ENCODE measurements at places on chromosomes 16 and 17.
A peak's percentile ranks its signal among the peaks of the same experiment; 100 is the strongest.

DNA sequence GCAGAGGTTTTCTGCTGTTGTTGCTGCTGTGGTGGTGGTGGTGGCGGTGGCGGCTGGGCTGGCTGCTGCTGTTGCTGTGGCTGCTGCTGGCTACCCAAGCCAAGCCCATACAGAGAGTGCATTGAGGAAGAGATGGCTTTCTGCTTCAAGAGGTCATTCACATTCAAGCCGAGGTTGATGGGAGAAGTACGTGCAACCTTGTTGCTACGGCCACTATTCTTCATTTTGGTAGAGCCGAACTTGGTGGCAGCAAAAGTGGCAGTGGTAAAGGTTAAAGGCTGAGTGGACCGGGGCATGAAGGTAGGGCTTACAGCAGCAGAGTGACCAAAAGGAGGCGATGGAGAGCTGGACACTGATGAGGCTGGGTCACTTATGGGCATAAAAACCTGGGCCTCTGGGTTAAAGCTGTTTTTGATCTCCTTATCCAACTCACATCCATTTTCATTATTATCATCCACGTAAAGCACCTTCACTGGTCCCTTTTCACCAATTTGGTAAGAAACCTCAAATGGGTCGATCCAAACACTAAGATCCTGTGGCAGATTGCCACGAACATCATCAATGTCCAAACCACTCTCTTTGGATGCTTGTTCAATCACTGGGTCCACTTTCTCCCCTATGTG, 2.8 kb downstream of the TOB1 start:
- peak; percentile 41 for DNase-seq

GRCh38 chr16:69105501-69106361, at the start of gene HAS3:
Gene HAS3, plus strand, starts transcription at chr16:69105653. Its CDS starts 3,743 bp downstream, at chr16:69109396.
- DNase-seq = peak; percentile 40

- DNase-seq = peak; percentile 8
These were observed 74.8 kb upstream of the MARCHF10 start for GRCh38 chr17:62882878-62883277.

DNA sequence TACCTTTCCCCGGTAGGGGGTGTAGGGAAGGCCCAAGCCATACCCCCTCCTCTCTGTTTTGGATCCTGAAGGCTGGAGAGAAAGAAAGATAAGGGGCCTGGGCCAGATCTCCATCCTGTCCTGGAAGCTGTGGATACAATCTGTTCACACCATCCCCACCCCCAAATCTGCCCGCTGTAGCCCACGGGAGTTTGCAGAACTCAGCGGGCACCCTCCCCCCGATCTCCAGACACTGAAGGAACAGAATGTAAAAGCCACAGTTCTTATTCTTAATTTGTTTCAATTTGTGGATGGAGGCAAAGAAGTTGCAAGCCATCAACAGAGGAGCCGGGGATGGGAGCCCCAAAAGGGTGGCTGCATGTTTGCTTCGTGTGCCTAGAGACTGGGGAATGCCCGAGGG, 27.2 kb downstream of the GJD3 start:
- DNase-seq = no peak

GRCh38 chr17:43660816-43661493, 767 bp downstream of the MEOX1 start:
- peak; percentile 15 for DNase-seq

GRCh38 chr17:11309033-11309432, 68.0 kb downstream of the SHISA6 start:
- DNase-seq = no peak

GRCh38 chr17:29630630-29631193, 8.0 kb upstream of the CORO6 start:
- no peak for DNase-seq

- DNase-seq = no peak
These were observed 3.0 kb upstream of the BAHCC1 start for GRCh38 chr17:81391936-81392908.

- peak; percentile 73 for DNase-seq
These were observed 91.3 kb downstream of the SNX29 start for GRCh38 chr16:12067714-12068401.

- DNase-seq = no peak
These were observed 1.3 kb downstream of the RILP start for GRCh38 chr17:1648173-1648962.

- no peak for DNase-seq
These were observed 204.8 kb upstream of the CPHXL start for GRCh38 chr16:75931043-75931442.

DNA sequence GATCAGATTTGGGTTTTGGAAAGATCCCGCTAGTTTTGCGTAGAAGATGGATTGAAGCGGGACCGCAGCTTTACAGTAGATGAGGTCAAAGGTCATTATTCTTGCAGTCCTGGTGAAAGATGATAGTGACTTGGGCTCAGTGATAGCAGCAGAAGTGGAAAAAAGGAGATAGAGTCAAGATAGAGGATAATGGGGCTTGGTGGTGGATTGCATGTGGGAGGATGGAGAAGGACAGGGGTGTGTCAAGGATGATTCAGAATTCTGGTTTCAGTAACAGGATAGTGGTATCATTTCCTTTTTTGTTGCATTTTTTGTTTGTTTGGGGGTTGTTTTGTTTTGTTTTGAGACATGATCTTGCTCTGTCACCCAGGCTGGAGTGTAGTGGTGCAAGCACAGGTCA, 28.7 kb downstream of the CHD9NB start:
- DNase-seq = no peak

DNA sequence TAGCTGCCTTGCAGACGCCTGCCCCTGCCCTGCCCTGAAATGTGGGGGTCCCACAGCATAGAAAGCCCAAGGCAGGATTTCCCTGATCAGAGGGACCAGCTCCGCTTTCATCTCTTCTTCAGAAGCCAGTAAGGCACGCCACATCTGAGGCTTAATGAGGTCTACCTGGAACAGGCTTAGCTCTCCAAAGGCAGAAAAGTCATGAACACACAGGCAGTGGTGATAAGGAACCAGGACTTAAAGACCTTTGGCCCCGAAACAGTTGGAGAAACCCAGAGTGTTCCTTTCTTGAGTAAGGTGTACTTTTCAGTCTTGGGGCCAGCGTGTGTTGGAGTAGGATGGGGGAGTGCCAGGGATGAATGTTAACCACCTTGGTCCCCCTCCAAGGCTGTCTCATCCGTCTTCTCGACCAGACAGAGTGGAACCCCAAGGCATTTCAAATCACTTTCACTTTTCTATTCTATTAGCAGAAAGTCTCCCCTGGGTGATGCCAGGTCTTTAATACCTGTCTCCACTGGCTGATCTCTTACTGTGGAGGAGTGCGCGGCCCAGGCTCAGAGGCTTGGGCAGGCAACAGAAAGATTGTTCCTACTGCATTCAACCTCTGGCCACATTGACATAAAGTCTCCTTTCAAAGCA, 43.9 kb downstream of the TMEM186 start:
- no peak for DNase-seq

GRCh38 chr16:8848939-8849391, 19.8 kb downstream of the CARHSP1 start:
- DNase-seq = no peak

DNA sequence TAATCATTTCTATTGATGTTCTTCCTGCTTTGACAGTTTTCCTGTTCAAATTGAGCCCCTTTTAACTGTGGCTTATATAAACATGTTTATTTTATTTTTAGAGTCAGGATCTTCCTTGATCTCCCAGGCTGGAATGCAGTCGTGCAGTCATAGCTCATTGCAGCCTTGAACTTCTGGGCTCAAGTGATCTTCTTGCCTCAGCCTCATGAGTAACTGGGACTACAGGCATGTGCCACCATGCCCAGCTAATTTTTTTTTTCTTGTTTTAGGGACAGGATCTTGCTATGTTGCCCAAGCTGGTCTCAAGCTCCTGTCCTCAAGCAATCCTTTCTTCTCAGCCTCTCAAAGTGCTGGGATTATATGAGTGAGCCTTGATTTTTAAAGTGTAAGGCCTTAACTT, 14.7 kb downstream of the PHKB start:
- no peak for DNase-seq

GRCh38 chr16:71426880-71427615, 14.8 kb downstream of the TLE7 start:
- no peak for DNase-seq

DNA sequence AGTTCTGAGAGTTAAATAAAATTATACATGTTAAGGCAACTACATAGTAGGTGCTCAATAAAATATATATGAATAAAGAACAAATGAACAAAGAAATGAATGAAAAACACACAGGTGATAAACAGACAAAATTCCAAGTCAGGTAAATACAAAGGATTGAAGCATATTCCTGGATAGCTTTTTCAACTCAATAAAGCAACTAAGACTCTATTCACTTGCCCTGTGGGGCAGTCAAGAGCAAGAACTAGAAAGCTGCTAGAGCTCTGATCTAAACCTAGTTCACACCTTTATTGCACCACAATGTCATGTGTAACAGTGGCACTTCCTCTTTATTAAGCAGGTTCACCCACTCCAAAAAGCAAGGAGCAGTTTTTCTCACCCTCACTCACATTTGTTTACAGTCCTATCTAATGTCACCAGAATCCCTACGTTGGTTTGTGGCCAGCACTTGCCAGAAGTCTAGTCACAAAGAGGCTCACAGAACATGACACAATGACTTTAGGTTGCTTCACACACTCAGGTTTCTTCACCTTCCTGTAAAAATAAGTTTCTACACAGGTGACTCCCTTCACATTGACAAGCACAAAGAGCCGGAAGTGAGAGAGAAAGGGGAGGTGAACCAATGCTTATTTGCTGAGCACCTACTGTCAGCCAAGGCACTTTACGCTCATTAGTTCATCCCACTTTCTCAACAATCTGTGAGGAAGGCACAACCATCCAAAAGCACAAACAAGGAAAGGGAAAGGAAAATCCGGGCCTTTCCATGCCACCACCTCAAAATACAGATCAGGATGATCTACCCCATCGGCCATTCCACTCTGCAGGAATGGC, 70.8 kb downstream of the XPO6 start:
- peak; percentile 79 for DNase-seq

DNA sequence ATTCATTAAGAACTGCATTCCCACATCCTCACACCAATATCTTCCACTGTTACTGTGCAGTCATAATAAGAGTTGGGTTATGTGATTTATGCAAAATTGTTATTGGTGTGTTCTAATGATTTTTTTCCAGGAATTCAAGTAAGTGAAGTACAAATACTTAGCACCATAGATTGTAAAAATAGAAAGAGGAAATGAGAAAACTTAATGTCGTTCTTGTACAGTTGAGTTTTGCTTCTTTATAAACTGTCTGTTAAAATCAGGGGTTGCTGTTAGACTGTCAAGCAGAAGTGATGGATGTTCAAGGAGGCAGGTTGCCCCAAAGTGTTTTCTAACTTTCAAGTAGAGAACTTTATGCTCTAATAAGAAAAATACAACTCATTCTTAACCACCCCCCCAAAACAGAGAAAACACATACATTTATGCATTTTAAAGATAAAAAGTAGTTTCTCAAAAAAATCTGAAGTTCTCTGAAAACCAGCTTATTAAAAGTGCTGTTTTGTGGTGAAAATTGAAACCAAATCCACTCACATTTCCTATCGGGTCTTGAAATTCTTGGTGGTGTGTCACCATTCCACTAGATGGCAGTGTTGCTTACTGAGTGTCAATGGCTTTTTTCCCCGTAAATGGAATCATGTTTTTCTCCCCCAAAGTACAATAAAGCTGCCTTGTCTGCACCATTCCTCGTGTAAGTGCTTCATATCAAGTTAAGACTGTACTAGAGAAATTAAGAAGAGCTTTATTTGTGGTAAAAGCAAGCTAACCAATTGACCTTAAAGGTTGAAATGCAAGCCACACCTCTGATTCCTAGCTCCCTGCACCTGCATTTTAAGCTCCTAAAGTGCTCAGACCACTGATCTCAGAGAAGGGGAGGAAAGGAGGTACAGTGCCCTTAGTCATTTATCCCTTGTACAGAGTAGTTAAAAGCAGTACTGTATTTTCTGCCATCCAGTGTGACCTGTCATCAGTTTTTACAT, 4.7 kb upstream of the IGSF6 start:
- DNase-seq = peak; percentile 73

Measured in activated CD4-positive, alpha-beta T cell treated with anti-CD3 and anti-CD28 coated beads, Interleukin-2, Interleukin-4, amounts not matched to agents 100 ng/mL and 50 ng/mL, durations not matched to agents 16 hours and 8 hours (primary cell).